Renal pelvis (tissue), 12 donors: ENCODE measurements at places on chromosomes 5 and 9.

- DNase-seq: no peak
These were observed 149.7 kb downstream of the SLIT3 start for GRCh38 chr5:169151051-169151805.

GRCh38 chr9:37430841-37431597, 8.5 kb downstream of the GRHPR start:
- no peak for DNase-seq

DNA sequence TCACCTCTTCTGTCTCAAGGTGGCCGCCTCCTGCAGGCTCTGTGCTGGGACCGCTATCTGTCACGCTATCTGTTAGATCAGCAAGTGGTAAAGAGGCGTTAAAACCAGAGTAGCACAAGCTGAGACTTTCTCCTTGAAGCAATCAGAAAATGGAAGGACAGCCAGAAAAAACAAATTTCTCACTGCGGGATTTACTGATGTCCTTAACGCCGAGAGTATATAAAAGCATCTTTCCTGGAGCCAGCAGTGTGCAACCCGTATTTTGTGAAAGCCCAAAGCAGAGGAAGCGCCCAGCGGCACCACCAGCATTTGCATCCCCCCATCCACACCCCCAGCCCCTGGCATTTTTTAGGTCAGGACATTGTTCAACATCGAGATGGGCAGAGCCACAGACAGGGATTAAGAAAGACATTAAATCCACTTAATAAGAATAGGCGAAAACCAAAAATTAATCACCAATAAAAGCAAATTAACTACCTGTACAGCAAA, 48.6 kb downstream of the DUSP1 start:
- no peak for DNase-seq

DNA sequence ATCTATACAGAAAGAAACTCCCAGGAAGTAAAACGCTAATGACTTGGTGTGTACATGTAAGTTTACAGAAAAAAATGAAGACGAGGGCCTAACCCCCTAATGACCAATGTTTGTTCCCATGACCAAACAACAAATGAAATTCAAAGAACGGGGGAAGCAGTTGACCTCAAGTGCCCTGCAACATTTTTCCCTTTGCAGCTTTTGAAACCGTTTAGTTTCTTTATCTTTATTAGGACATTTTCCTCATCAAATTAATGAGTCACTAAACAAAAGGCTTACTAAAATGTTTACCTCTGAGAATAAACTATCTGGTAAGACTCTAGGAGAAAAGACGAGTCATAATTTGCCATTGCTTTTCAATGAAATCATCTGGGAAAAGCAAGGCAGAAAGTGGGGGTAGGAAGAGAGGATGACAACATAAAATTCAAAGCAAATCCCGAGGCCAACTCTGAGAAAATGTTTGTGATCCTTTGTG, 57.4 kb downstream of the LHFPL2 start:
- no peak for DNase-seq

GRCh38 chr9:16321461-16322119, 548.9 kb downstream of the BNC2 start:
- no peak for DNase-seq
